Non-pigmented ciliary epithelial cell (primary cell): ENCODE measurements at places on chromosomes 11 and 22.

- DNase-seq = no peak
Observed at GRCh38 chr22:32204856-32205722, at the start of gene RFPL2. Gene RFPL2, minus strand, starts transcription at chr22:32205073. Its CDS starts 2,622 bp downstream, at chr22:32202451.

DNA sequence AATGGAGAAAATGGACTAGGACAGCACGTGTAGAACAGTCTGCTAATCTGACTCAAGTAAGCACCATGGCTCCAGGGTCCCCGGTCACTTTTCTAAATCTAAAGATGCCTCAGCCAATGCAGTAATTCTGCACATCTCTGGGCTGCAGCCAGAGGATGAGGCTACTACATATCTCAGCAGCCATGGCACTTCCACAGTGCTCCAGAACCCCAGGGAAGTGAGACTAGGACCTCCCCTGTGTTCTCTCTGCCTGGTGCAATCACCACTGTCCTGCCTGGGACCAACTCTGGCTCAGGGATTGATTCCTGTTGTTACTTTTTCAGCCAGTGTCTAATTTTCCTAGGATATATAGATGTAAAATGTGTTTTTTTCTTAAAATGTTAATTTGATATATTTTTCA, 129.4 kb upstream of the TOP3B start:
- DNase-seq = no peak

GRCh38 chr22:27157666-27158370, 500.4 kb downstream of the MIAT start:
- DNase-seq = no peak

- no peak for DNase-seq
Observed at GRCh38 chr22:25361899-25362214, 142.4 kb downstream of the CRYBB2 start.

DNA sequence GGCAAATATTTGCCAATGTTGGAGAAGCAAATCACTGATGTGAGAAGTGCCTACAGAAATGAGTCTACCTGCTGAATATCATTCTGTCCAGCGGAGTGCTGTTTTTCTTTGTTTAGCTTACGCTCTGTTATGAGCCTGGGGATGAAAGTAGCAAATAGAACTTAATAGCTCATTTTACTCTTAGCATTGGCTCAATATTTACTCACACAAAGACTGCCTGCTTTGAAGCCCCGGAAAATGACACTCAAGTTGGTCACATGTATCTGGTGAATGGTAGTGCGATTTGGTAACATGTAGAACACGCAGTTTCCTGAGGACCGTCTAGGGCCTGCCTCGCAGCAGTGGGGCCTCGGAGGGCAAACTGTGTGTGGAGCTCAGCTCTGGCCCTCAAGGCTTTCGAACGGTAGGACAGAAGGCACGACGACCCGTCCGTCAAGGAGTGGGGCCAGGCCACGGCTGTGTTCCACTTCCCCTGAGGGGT, 38.9 kb downstream of the TBC1D22A start:
- no peak for DNase-seq

DNA sequence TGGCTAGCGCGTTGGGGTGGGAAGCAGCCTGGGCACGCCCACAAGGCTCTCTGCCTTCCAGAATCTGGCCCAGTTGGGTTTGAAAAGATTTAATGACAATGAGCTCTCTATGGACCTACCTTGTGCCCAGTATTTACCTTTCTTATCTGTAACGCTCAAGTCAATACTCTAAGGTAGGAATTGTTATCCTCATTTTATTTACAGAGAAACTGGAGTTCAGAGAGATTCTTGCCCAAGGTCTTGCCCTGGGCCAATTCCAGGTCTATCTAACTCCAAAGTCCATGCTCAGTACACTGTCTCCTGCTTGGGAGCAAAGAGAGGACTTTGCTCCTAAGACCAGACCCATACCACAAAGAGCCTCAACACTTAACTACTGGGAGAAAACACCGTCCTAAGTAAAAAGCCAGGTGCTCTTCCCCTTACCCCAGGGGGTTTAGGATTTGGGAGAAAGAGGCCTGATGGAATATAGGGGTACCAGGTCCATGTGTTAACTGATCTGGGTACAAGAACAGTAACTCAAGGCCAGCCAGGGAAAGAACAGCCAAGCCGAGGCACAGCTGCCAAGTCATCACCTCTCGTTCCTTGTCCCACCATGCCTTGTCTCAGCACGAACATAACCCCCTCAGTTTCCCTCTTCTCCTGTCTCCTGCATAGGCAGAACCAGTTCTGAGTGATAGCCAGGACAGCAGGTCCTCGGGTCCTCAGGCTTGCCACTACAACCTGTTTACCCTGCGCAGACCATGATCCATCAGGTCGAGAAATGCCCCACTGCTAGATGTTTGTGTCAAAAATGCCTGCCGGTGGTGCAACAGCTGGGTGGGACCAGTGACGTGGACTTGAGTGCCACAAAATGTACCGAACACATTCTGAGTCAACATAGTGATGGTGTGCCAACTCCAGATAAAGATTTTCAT, 14.6 kb downstream of the APOA4 start:
- DNase-seq = no peak

- no peak for DNase-seq
Observed at GRCh38 chr11:73326929-73327811, 19.1 kb downstream of the ARHGEF17 start.

- no peak for DNase-seq
Observed at GRCh38 chr11:58787903-58788302, 56.2 kb upstream of the GLYAT start.

GRCh38 chr11:124763156-124763947, 1.3 kb upstream of the ESAM start:
- DNase-seq = no peak

DNA sequence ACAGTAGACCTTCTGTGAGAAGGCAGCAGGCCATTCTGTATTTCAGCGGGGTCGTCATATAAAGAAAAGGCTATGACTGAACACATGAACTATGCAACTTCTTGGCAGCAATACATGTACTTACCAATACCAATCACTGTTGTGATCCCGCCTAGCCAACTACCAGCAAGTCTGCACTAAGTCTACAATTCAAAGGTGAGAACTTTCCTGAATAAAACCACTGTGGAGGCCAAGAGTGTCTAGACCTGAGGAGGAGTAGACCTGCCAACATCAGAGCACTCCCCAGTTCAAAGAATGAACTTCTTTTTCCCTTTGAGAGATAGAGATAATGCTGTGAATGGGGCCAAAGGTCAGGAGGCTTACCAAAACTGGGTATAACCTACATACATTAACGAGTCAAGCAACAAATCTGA, 108.2 kb downstream of the SIK3 start:
- DNase-seq = peak; percentile 66

DNA sequence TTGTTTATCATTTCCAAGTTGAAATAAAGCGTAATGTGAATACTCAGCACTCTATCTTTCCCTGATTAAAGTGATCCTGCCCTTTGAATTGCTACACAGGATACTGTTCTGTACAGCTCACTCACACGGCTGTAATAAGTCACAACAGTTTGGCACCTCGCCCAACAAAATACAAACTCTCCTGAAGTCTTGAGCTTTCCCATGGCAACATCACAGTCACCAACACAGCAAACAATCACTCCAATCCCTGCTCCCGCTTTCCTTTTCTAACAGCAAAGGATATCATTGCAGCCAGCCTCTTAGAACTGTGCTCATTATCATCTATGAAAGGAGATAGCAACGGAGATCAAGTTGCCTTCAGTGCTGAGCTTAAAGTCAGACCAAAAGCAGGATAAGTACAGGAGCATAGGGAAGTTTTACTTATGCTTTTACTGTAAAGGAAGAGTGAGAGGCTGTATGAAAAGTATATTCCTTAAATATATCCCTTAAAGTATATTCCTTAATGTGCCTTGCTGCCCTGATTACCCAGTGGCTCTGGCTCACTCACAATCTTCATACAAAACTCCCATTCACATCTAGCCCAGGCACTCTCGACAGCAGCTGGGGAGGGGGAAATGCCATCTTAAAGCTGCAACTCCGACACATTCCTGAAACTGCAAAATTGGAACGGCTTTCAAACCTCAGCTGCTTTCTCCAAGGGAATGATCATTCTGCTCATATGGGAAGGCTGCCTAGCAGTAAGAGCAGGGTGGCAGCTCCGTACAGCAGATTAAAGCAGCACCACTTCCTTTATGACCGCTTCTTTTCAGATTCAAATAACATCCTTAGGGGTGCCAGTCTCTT, 35.8 kb downstream of the MAML2 start:
- peak; percentile 99 for DNase-seq

DNA sequence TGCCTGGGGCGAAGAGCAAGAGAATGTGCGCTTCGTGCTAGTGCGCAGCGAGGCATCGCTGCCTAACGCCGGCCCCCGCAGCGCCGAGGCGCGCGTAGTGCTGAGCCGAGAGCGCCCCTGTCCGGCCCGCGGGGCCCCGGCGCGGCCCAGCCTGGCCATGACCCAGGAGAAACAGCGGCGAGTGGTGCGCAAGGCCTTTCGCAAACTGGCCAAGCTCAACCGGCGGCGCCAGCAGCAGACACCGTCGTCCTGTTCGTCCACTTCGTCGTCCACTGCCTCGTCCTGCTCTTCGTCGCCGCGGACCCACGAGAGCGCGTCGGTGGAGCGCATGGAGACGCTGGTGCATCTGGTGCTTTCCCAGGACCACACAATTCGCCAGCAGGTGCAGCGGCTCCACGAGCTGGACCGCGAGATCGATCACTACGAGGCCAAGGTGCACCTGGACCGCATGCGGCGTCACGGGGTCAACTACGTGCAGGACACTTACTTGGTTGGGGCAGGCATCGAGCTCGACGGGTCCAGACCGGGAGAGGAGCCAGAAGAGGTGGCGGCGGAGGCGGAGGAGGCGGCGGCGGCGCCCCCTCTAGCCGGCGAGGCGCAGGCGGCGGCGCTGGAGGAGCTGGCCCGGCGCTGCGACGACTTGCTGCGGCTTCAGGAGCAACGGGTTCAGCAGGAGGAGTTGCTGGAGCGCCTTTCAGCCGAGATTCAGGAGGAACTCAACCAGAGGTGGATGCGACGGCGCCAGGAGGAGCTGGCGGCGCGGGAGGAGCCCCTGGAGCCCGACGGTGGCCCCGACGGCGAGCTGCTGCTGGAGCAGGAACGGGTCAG, 1.0 kb downstream of the RASSF10 start:
- DNase-seq = no peak

GRCh38 chr11:33774736-33775466, 581 bp upstream of the FBXO3 start:
- DNase-seq = no peak

DNA sequence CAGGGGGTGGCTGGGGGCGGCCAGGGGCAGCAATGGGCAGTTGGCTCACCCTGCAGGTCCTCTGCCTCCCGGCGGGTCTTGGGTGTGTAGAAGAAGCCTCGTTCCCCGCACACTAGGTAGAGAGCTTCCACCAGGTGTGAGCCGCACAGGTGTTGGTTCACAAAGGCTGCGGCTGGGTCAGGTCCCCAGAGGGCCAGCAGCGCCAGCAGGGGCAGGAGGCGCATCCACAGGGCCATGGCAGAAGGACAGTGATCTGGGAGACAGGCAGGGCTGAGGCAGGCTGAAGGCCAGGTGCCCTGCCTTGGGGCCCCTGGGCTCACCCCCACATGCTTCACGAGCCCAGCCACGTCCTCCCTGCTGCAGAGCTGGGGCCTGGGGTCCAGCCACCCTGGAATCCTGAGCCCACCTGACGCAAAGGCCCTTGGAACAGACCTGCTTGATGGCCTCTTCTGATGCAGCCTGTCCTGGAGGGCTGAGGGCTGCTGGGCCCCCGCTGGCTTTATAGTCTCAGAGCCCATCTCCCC, at the start of gene INS:
Gene INS (minus strand): TSS at position 474 of the 524 bp plus-strand sequence. CDS start 238 bp downstream, at position 236.
- DNase-seq = no peak

DNA sequence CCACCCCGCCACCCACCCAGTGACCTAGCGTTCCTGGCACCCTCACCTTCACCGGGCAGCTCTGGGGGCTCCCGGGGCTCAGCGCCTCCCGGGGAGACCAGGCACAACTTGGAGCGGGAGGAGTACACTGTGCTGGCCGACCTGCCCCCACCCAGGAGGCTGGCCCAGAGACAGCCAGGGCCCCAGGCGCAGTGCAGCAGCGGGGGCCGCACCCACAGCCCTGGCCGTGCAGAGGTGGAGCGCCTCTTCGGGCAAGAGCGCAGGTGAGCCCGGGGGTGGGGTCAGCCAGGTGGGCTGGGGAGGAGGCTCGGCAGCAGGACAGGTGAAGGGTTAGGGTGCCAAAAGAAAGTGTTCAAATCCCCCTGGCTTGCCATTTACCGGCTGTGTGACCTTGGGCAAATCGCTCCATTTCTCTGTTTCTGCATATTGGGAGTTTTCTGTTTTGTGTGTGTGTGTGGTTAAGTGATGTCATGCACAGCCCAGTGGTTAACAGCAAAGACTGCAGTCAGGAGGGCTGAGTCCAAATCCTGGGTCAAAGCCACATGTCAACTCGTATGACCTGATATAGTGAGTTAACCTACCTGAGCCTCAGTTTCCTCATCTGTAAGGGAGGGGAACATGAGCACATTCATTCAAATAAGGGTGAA, 29.5 kb downstream of the TRIOBP start:
- no peak for DNase-seq

- DNase-seq = no peak
Observed at GRCh38 chr11:43579171-43579918, 101.2 kb upstream of the HSD17B12 start.

- DNase-seq = no peak
Observed at GRCh38 chr11:14904745-14905103, 12.7 kb upstream of the CYP2R1 start.

DNA sequence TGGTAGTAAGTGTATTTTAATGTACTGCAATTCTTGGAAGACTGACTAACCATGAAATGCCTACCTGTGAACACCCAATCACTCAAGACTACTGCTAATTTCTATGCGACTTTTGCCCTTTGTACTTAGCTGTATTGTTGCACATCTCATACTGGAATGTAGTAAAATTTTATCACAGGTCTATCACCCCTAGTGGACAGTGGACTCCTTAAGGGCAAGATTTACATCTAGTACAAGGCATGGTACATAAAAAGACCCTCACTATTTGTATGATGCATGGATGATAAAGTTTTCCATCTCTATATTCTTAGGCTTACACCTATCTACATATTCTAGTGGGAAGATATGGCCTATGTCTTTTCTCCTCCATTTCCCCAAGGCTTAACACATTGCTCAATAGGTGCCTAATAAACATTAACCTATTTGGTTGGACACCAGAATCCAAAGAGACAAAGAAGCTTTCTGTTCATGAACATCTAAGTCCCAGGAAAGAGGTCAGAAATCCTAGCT, 26.1 kb downstream of the SERGEF start:
- DNase-seq = no peak
